Uterus (tissue), 4 donors: ENCODE measurements at places on chromosomes 6 and 20. TPM values are rescaled to one million over a fixed set of nuclear protein-coding genes. Genes with fewer than 3 reads are reported as not detected.

GRCh38 chr6:138643210-138643609 is 130.4 kb upstream of the CCDC28A start:
- no peak overlapping the region for H3K4me3 ChIP-seq
- no peaks in the 10 kb centered on the region for H3K36me3 ChIP-seq
- no peak overlapping the region for H3K27ac ChIP-seq
- H3K27me3 ChIP-seq = no peaks in the 10 kb centered on the region

The SLC2A10 gene
- 1.3 TPM for total RNA-seq

The SALL4 gene
- total RNA-seq = not detected

DNA sequence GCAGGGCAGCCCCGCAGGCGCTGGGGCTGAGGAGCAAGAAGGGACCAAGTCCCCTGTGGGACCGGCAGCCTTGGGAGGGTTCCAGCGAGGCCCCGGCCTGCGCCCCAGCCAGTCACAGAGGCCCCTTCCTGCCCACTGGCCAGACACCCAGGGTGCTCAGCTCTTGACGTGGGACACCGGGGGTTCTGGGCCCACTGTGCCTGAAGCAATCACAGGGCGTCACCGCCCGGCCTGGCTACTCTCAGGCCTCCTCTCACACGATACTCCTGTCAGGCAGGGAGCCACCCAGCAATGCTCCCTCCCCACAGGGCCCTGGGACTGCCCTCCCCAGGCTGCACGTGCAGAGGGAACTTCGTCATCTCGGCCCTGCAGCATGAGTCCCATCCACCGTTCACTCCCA is 14.5 kb downstream of the TAF4 start:
- no peaks in the 10 kb centered on the region for H3K27me3 ChIP-seq
- no peak overlapping the region for H3K27ac ChIP-seq
- no peak overlapping the region for H3K4me3 ChIP-seq
- H3K4me1 ChIP-seq = no peaks in the 10 kb centered on the region
- DNase-seq = no peak

GRCh38 chr6:24228123-24228522 is 102.1 kb downstream of the NRSN1 start:
- H3K27ac ChIP-seq = no peak overlapping the region
- no peaks in the 10 kb centered on the region for H3K36me3 ChIP-seq
- no peaks in the 10 kb centered on the region for H3K4me1 ChIP-seq
- no peaks in the 10 kb centered on the region for H3K27me3 ChIP-seq
- no peak for DNase-seq
- H3K4me3 ChIP-seq = no peak overlapping the region

GRCh38 chr20:48364688-48365421 is 462.9 kb downstream of the PREX1 start:
- H3K27me3 ChIP-seq = no peaks in the 10 kb centered on the region
- DNase-seq = no peak
- no peak overlapping the region for H3K4me3 ChIP-seq
- H3K27ac ChIP-seq = no peak overlapping the region
- H3K36me3 ChIP-seq = no peaks in the 10 kb centered on the region

- H3K36me3 ChIP-seq = no peaks in the 10 kb centered on the region
- DNase-seq = no peak
- no peak overlapping the region for H3K27ac ChIP-seq
- no peak overlapping the region for H3K4me3 ChIP-seq
- no peaks in the 10 kb centered on the region for H3K27me3 ChIP-seq
Observed at GRCh38 chr6:37513576-37513975, 13.9 kb upstream of the CCDC167 start.
